Stimulated activated naive CD8-positive, alpha-beta T cell treated with anti-CD3 and anti-CD28 coated beads, Interleukin-15, Interleukin-2, amounts not matched to agents 100 U/mL and 50 U/mL, for 24 hours (primary cell): ENCODE measurements at places on chromosomes 6 and 20.

GRCh38 chr20:56656632-56657031 is 27.5 kb downstream of the TFAP2C start:
- no peak for DNase-seq

GRCh38 chr20:46127396-46128010 is 9.4 kb downstream of the CD40 start:
- DNase-seq = no peak

GRCh38 chr20:49171909-49172308 is 16.2 kb downstream of the STAU1 start:
- DNase-seq = no peak

- DNase-seq = no peak
These were observed 92.5 kb upstream of the E2F3 start for GRCh38 chr6:20309186-20309585.

GRCh38 chr6:127201321-127201720 is 65.3 kb upstream of the RNF146 start:
- DNase-seq = no peak

GRCh38 chr6:383856-384255 is 7.7 kb upstream of the IRF4 start:
- no peak for DNase-seq

- DNase-seq = no peak
These were observed 19.5 kb downstream of the DUSP22 start for GRCh38 chr6:311679-312220.

DNA sequence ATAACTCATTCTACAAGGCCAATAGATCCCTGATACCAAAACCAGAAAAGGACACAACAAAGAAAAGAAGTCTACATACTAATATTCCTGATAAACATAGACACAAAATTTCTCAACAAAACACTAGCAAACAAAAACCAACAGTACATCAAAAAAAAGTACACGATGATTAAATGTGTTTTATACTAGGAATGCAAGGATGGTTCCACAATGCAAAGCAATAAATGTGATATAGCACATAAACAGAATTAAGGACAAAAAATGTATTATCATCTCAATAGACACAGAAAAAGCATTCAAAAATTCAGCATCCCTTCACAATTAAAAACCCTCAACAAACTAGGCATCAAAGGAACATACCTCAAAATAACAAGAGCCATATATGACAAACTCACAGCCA is 23.2 kb downstream of the TREM1 start:
- DNase-seq = no peak

GRCh38 chr6:100574836-100575235 is 110.1 kb upstream of the SIM1 start:
- DNase-seq = no peak

DNA sequence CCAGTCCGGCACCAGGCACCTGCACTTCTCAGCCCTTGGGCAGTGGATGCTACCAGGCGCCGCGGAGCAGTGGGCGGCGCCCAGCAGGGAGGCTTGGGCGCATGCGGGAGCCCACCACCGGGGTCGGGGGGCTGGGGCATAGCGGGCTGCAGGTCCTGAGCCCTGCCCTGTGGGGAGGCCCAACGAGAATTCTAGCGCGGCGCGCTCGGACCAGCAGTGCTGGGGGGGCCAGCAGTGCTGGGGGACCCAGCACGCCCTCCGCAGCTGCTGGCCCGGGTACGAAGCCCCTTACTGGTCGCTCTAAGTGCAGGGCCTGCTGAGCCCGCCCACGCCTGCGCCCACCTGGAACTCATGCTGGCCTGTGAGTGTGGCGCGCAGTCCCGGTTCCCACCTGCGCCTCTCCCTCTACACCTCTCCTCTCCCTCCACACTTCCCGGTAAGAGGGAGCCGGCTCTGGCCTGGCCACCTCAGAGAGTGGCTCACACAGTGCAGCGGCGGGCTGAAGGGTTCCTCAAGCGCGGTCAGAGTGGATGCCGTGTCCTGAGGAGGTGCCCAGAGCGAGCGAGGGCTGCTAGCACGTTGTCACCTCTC is 28.5 kb upstream of the SERPINB1 start:
- DNase-seq = no peak

DNA sequence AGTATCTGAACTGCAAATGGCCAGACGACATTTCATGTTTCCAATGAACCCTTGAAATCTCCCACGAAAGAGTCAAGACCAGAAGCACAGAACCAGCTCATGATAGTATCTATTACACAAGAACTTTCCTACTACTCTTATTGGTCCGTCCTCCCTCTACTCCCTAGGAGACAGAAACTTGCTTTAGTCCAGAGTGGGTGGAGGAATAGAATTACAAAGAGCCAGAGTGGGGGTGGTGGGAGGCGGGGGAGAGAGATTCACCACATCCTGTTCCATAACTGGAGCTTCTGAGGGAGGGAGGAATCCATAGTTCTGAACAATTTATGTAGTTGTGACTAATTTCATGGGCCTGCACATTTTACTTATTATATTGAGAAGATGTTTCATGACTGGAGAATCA is 18.5 kb upstream of the WFDC10A start:
- peak; percentile 52 for DNase-seq

DNA sequence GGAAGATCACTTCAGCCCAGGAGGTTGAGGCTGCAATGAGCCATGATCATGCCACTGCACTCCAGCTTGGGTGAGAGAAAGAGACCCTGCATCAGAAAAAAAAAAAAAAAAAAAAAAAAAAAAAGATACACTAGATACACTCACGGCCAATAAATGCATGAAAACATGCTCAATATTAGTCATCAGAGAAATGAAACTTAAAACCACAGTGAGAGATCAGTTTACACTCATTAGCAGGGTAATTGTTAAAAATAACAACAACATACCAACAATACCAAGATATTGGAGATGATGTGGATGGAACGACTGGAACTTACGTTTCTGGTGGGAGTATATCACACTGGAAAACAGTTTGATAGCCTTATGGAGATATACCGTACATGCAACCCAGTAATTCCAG is 29.9 kb downstream of the HS3ST5 start:
- no peak for DNase-seq

- DNase-seq = no peak
These were observed 129.8 kb downstream of the FOXO3 start for GRCh38 chr6:108690326-108691049.

- no peak for DNase-seq
These were observed 151.7 kb upstream of the CEP162 start for GRCh38 chr6:84379142-84379541.

DNA sequence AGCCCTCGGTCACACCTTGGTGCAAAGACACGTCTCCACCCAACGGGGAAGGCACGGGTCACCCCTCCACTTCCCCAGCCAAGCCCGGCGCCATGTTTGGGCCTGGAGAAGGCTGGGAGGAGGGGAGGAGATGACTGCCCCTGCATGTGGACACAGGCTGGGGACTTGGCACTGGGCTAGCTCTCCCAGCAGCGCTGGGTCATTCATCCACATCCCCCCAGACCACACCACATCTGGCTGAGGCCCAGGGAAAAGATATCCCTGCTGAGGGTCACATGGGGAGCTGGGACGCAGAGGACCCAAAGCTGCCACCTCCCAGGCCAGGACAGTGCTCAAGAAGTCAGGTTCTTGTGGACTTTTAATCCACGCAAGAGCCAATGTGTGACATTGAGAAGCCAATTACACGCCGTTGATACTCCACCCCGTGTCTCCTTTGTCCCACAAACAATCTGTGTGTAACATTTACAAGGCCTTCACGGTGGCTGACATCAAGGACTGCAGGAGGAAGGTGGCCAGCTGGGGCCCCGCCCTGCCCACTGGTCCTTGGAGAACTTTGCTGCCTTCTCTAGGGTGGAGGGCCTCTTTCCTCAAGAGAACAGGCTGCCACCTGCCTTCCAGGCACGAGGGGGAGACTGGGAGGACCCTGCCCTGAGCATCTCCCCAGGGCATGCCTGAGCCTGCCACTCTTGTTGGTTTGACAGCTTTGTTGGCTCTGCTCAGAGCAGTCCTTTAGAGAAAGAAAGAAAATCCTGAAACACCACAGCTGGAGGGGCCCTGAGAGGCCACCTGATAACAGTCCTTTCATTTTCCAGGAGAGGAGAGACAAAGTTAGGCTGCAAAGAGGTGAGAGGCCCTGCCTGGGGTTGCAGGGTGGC is 5.3 kb upstream of the IP6K3 start:
- DNase-seq = no peak
